Liver (tissue), 10 donors: ENCODE measurements at places on chromosomes 2 and 18.

- DNase-seq = no peak
Measured at GRCh38 chr18:48943333-48943732, 7.4 kb downstream of the SMAD7 start.

GRCh38 chr2:242053921-242054320, 184.4 kb downstream of the RTP5 start:
- no peak for DNase-seq

DNA sequence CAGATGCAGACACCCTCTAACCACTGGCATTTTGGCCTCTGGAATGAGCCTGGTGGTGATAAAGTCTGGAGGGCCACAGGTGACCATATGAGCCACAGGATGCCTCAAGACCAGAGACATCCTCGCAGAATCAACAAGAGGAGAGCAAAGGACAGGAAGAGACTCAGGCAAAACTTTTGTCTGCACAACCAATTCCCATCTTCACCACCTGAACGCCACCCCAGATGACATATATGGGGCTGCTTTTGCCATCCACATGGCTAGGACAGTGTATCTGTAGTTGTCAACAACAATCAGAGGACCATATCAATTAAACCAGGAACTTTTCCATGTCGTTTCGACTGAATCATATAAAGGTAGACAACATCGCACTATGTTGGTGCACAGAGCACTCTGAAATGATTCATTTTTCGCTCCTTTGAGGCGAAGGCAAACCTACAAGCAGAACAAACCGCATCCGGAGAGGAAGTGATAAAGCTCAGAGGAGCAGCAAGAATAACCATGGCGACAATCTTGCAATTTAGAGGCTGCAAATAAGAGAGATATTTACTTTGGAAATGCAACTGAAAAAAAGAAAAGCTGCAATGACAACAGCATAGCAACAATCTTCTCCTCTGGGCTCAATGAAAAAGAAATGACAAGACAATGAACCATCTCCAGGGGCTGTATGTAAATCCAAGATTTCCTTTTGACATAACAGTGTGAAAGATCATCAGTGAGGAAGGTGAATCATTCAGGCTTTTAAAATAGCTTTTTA, 204.5 kb downstream of the ARL4C start:
- DNase-seq = no peak

DNA sequence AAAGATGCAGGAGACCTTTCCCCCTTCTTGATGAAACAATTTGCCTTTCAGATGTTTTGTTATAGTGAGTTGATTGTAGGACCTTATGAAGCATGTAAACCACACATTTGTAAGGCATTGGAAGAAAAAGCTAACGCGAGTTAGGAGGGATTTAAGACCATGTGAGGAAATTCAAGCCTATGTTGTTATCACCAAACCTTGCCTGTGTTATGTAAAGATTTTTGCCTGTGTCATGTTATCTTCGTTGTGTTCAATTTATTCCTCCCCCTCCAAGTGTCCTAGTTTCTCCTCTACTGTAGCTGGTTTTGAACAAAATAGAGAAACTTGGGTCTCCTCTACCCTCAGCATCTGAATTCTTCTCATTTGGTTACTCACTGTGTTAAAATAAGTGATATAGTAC, 173.0 kb downstream of the NEDD4L start:
- DNase-seq = no peak

GRCh38 chr2:198359308-198359707, 554.9 kb downstream of the PLCL1 start:
- DNase-seq = no peak

- no peak for DNase-seq
Measured at GRCh38 chr2:154455166-154455565, 243.3 kb upstream of the KCNJ3 start.

GRCh38 chr18:48948112-48949049, 2.4 kb downstream of the SMAD7 start:
- peak; percentile 63 for DNase-seq

DNA sequence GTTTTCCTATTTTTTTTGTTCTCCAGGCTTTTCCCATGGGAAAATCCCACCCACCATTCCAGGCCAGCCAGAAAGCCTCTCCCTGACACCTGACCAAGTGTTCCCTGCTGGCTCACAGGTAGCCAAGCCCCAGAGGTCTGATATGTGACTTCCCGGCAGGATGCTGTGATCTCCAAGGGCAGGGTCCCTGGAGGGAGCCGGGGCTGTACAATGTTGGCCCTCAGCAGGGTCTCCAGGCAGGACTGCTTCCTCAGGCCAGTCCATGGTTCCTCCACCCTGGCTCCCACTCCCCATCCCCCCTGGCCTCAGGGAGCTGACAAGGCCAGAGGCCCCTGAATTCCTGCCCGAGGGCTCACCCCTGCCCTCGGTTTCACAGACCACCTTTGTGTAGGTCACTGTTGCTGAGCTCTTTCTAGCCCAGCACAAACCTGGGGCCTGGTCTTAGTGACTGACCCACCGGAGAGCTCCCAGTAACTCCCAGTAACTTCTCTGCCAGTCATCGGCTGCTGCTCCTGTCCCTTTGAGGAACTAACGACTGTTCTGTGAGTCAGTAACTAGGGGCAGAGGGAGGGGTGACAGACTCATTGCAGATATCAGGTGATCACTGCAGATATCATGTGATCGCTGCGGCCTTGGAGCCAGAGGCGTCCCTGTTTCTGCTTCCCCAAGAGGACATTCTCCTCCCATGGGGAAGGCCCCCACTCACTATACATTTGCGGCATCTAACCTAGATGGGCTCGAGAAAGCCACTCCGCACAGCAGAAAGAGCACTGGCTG, 38.7 kb downstream of the SDC1 start:
- no peak for DNase-seq

DNA sequence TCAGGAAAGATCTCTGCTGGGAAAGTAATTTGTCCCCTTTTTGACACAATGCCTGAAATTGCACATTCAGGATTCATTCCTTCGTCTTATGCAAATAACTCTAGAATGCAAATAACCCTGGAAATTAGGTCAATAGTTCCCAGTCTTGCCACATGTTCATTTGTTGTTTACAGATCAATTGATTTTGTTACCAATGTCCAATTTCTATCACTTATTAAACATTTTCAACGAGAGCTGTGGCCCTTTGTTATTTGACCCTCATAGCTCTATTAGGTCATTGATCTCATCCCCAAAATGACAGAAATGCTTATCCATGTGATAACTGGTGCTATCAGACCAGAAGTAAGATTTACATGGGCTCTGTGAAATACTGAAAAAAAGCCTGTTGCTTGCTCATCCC, 275.3 kb upstream of the REG3G start:
- no peak for DNase-seq

DNA sequence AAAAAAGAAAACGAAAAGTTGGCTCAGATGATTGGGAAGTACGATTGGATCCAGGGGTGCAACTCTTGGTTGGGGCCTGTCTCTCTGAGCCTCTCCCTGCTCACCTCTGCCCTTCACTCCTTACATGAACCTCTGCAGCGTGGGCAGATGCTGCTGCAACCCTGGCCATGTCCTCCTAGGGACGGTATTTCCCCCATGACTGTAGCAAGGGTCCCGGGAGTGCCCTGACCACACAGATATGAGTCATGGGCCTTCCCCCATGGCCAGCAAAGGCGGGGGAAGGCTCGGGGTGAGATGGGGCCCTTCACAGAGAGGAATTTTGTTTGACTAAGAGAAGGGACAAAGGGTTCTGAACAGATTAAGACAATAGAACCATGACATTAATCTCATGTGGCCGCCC, 129.0 kb downstream of the NCK2 start:
- no peak for DNase-seq

GRCh38 chr2:28420722-28421121, 28.1 kb downstream of the FOSL2 start:
- DNase-seq = no peak

DNA sequence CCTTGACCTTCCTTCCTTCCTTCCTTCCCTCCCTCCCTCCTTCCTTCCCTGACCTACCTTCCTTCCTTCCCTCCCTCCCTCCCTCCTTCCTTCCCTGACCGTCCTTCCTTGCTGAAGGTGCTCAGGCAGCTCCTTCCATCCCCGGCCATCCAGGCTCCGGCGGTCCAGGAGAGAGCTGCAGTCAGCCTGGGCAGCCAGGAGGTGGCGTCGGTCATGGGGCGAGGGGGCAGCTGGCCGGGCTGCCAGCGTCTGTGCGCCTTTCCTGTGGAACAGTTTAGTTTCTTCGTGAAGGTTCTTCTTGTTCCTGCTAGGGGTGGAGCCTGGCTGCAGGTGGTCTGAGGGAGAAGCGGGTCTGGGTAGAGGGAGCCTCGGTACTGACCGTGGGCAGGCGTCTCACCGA, 15.7 kb downstream of the GPR35 start:
- no peak for DNase-seq

DNA sequence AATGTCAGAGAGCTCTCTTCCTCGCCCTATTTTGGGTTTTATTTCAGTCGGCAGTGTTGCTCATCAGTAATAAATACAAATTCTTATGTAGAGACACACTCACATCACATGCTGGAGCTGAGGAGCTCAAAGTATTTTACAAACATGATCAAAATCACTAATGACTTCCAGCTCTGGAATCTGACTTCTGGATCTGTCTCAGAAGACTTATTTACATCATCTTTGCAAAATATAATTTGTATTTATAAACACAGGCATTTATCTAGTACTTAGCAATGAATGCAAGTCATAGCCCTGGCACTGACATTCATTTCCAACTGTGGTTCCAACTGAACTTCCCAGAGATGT, 327.1 kb downstream of the NCKAP5 start:
- no peak for DNase-seq

DNA sequence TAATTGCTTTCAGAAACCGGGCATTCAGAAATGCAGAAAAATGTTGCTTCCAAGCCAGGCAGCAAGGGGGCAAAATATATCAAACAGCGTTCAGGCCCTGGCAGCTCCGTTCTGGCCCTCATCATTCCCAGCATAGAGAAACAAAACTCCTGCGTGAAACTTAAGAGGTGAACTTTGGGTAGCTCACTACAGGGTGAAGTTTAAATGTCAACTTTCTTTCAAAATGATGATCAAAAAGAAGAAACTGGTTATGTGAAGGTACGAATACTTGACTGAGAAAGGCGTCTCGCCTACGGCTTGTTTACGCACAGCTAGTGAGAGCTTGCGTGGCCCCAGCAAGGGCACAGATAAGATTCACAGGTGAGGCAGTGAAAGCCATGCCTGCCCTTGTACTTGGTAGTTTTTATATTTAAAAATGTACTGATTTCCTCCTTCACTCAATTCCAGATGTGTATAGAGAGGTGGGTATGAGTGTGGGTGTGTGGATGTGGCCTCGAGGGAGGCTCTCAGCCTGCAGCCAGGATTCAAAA, 127.5 kb downstream of the NFATC1 start:
- no peak for DNase-seq

DNA sequence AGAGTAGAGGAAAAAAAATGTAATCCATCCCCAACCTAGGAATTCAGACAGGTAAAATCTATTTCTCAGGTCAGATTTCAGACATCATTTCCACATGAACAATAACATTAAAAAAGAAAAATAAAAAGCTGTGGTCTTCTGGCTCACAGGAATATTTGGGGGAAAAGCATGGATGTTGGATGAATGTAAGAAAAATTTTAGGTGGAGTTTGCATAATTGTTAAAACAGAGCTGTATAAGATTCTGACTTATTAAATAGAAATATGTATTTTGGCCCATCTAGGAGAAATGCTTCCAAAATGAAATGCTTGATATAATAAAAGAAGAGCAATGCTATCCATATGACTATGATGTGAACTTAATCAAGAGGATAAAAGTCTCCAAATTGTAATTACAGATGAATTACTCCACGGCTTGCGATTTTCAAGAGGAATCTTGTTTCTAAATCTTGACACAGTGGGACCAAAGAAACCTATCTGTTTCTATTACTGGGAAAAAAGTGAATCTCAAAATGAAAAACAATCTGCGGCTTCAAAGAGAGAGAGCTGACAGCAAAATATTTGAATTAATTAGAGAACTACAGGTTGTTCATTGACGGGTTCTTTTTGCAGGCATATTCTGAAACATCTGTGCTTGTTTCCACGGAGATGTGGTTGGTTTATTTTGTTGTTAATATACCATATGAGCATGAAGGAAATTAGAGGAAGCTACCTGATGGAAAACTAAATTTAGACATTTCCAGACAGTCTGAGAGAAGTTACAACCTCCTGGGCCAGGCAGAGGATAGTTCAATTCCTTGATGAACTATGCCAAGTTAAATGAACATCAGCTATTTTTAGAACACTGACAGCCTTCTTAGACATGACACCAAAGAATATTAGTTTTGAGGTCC, 468.7 kb downstream of the PID1 start:
- no peak for DNase-seq

DNA sequence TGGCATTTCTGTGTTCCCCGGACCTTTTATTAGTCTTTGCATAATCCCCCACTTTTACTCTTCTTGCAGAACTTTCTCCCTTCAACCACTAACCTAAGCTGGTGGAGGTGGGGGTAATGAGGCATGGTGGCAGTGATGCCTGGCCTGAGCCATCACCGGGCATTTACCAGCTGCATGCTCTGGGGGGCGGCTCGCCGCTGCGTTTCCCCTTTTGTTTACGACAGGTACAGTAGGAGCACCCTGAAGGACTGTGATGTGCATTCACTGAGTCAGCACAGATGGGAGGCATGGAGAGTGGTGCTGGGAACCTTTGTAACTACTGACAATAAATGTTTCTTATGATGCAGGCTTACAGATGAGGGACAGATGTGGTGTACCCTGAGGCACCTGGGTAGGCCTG, 46.9 kb downstream of the PLEKHB2 start:
- DNase-seq = no peak

DNA sequence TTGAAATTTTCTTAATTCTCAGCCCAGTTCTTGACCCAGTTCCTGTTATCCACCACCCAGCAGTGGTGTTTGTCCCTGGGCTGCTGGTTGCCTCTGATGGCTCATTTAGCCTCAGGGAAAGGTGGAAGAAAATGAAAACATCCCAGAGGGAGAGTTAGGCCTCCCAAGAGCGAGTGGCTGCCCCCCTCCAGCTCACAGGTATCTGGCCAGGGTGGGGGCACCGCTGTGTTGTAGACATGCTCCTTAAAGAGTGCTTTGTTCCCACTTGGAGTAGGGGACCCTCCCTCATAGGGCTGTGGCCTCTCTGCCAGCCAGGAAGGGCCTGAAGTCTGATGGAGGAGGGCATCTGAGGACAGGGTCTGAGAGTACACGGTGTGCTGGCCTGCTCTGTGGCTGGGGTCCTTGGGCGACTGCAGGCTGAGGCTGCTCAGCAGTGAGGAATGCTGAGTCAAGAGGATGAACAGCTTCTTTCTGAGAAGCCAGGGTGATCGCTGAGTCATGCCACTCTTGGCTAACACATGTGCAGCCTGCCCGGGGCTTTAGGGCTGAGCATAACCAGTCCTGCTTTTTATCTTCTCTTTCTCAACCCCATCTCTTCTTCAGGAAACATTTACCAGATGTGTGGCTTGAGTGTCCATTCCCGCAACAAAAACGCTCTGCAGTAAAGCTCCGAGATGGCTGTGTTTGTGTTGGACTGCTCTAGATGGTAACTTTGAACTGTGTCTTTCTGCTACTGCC, 72.3 kb downstream of the IL1R2 start:
- DNase-seq = peak; percentile 76

GRCh38 chr2:16633621-16634430, 31.8 kb downstream of the CYRIA start:
- no peak for DNase-seq

- no peak for DNase-seq
Measured at GRCh38 chr2:224343226-224343625, 58.7 kb downstream of the FAM124B start.

- no peak for DNase-seq
Measured at GRCh38 chr18:48095726-48096125, 165.3 kb upstream of the SMAD2 start.

GRCh38 chr2:160224060-160224459, 24.0 kb upstream of the ITGB6 start:
- DNase-seq = no peak

GRCh38 chr18:35584735-35585134, 3.2 kb downstream of the GALNT1 start:
- DNase-seq = no peak

- DNase-seq = no peak
Measured at GRCh38 chr2:108384662-108385393, 7.1 kb downstream of the SULT1C4 start.
